ENCODE measurements at places on chromosomes 6 and 20. TPM values are rescaled to one million over a fixed set of nuclear protein-coding genes. Genes with fewer than 3 reads are reported as not detected.

The SAMD3 gene
- total RNA-seq: 28.8 TPM

The WFDC11 gene
- not detected for total RNA-seq

The PI3 gene
- total RNA-seq: not detected

The PRDM13 gene
- not detected for total RNA-seq

The SNX21 gene
- total RNA-seq: 33.4 TPM

The OTOR gene
- total RNA-seq: not detected

The ABHD16B gene
- total RNA-seq: not detected

The TSPO2 gene
- total RNA-seq: not detected

The PPDPF gene
- 26.3 TPM for total RNA-seq

The ADGB gene
- total RNA-seq: not detected

The ADGRF5 gene
- total RNA-seq: 43.1 TPM

The MLN gene
- total RNA-seq: not detected

The WASF1 gene
- total RNA-seq: 6.5 TPM

The TFB1M gene
- total RNA-seq: 33.8 TPM

The HRH3 gene
- total RNA-seq: not detected

The NT5E gene
- total RNA-seq: 306 TPM

The DZANK1 gene
- total RNA-seq: 0.56 TPM

The PI16 gene
- 0.28 TPM for total RNA-seq

The EFCAB8 gene
- under 0.01 TPM for total RNA-seq

The LY86 gene
- total RNA-seq: not detected

The RIPPLY2 gene
- total RNA-seq: not detected

The MAK gene
- total RNA-seq: not detected

The TTBK1 gene
- not detected for total RNA-seq

The TOX2 gene
- 1.4 TPM for total RNA-seq

The PDCD2 gene
- total RNA-seq: 64.5 TPM

The HTR1E gene
- not detected for total RNA-seq

The LRRC1 gene
- 2.7 TPM for total RNA-seq

The SLC52A3 gene
- total RNA-seq: not detected

The LRRN4 gene
- total RNA-seq: 0.28 TPM

The SRMS gene
- total RNA-seq: not detected

All from regular cardiac myocyte (primary cell).